Adrenal gland (tissue), 19 donors: ENCODE measurements at places on chromosomes 12 and 14. TPM values are rescaled to one million over a fixed set of nuclear protein-coding genes. Genes with fewer than 3 reads are reported as not detected.

Gene MAP3K9
- polyA plus RNA-seq, result 1.3 TPM

Gene LRP1-AS
- not detected for polyA plus RNA-seq

Gene SLCO1A2
- not detected for polyA plus RNA-seq

Gene ZNF140
- 26.2 TPM for polyA plus RNA-seq

Gene KRT83
- polyA plus RNA-seq, result not detected

Gene RAPGEF3
- polyA plus RNA-seq, result 1.4 TPM

Gene SPX
- polyA plus RNA-seq, result 0.48 TPM

Gene CRACR2A
- 0.61 TPM for polyA plus RNA-seq

Gene TXNDC16
- 5.5 TPM for polyA plus RNA-seq

Gene SRRM4
- polyA plus RNA-seq, result 0.67 TPM

Gene KIF5A
- polyA plus RNA-seq, result 1.9 TPM

Gene HOXC11
- polyA plus RNA-seq, result not detected

Gene C12orf42
- polyA plus RNA-seq, result not detected

Gene HCAR3
- polyA plus RNA-seq, result 0.47 TPM

Gene PRH2
- not detected for polyA plus RNA-seq

Gene PPP1R13B
- polyA plus RNA-seq, result 14.6 TPM

Gene DNAI7
- polyA plus RNA-seq, result 1.8 TPM

Gene DAO
- polyA plus RNA-seq, result not detected

Gene BBOF1
- 13.4 TPM for polyA plus RNA-seq

Gene SYT1
- 4.5 TPM for polyA plus RNA-seq

Gene NRXN3
- polyA plus RNA-seq, result 2.1 TPM

Gene CAPZA3
- 0.17 TPM for polyA plus RNA-seq

Gene ADAMTS20
- polyA plus RNA-seq, result not detected

Gene NELL2
- polyA plus RNA-seq, result 26.5 TPM

Gene SERPINA3
- 27.6 TPM for polyA plus RNA-seq

Gene IAPP
- polyA plus RNA-seq, result 0.20 TPM

Gene RNFT2
- polyA plus RNA-seq, result 2.8 TPM

Gene CELA1
- polyA plus RNA-seq, result 0.80 TPM

Gene MGAT4C
- polyA plus RNA-seq, result 6.7 TPM

Gene USP44
- polyA plus RNA-seq, result 0.88 TPM

Gene KRT79
- not detected for polyA plus RNA-seq

Gene P3H3
- polyA plus RNA-seq, result 51.0 TPM

Gene LRTM2
- not detected for polyA plus RNA-seq

Gene TAS2R30
- polyA plus RNA-seq, result 0.07 TPM

Gene SLC25A21
- polyA plus RNA-seq, result 0.24 TPM

Gene ZC3H14
- 43.7 TPM for polyA plus RNA-seq

Gene AICDA
- polyA plus RNA-seq, result not detected

Gene HSPB8
- polyA plus RNA-seq, result 15.6 TPM

Gene TUBA1A
- 81.1 TPM for polyA plus RNA-seq

Gene INF2
- polyA plus RNA-seq, result 117 TPM

Gene ALKBH1
- polyA plus RNA-seq, result 3.5 TPM

Gene CCDC175
- not detected for polyA plus RNA-seq

Gene ATG2B
- polyA plus RNA-seq, result 19.5 TPM

Gene UNC79
- 2.7 TPM for polyA plus RNA-seq

Gene DIO2
- 40.1 TPM for polyA plus RNA-seq

Gene DEGS2
- polyA plus RNA-seq, result 0.47 TPM

Gene KLHL33
- polyA plus RNA-seq, result 0.17 TPM

Gene GALNT8
- 4.0 TPM for polyA plus RNA-seq

Gene IQSEC3
- polyA plus RNA-seq, result 2.1 TPM

Gene SLC6A15
- polyA plus RNA-seq, result 0.16 TPM
